ENCODE measurements at places on chromosomes 4 and X. TPM values are rescaled to one million over a fixed set of nuclear protein-coding genes. Genes with fewer than 3 reads are reported as not detected.

LRIT3 gene
- 0.73 TPM for total RNA-seq

PPEF2 gene
- total RNA-seq, result not detected

GPAT3 gene
- total RNA-seq, result 0.93 TPM

CSAG3 gene
- not detected for total RNA-seq

NHS gene
- total RNA-seq, result 0.14 TPM

IGSF1 gene
- not detected for total RNA-seq

NDST3 gene
- not detected for total RNA-seq

NAP1L2 gene
- 2.0 TPM for total RNA-seq

SMS gene
- total RNA-seq, result 127 TPM

PRPS2 gene
- 70.2 TPM for total RNA-seq

ENPEP gene
- total RNA-seq, result 0.05 TPM

RS1 gene
- not detected for total RNA-seq

NAT8L gene
- total RNA-seq, result 0.08 TPM

STARD8 gene
- 3.1 TPM for total RNA-seq

MAGEB2 gene
- not detected for total RNA-seq

GRCh38 chr4:78766650-78767049 lies 9.5 kb upstream of the BMP2K start:
- no peak for DNase-seq

DNA sequence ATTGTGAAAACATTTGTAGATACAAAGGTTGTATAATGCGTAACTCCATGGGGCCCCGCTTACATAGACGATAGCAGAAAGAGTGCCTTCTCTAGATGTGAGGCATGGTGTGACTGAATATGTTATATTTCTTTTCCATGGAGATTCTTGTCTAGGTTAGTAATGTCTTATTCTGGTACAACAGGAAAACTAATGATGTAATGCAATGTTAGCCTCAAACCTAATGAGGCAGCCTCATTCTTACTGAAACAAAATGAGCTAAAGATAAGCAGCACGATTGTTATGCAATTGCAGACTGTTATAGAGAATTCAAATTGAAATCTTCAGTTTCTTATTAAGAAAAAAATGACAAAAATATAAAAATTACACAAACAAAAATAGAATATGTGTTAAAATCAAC lies 171.1 kb upstream of the ANKRD50 start:
- DNase-seq, result no peak

- no peak for DNase-seq
Measured at GRCh38 chrX:18833071-18833731, 125.8 kb downstream of the PPEF1 start.

GRCh38 chr4:158578476-158578875 lies 56.8 kb downstream of the RXFP1 start:
- DNase-seq, result no peak

GRCh38 chr4:30912098-30912714 lies 192.0 kb downstream of the PCDH7 start:
- DNase-seq, result no peak

GRCh38 chrX:68945603-68946228 lies 116.9 kb downstream of the EFNB1 start:
- DNase-seq, result no peak

GRCh38 chr4:122689972-122690371 lies 42.5 kb upstream of the BBS12 start:
- DNase-seq, result no peak

DNA sequence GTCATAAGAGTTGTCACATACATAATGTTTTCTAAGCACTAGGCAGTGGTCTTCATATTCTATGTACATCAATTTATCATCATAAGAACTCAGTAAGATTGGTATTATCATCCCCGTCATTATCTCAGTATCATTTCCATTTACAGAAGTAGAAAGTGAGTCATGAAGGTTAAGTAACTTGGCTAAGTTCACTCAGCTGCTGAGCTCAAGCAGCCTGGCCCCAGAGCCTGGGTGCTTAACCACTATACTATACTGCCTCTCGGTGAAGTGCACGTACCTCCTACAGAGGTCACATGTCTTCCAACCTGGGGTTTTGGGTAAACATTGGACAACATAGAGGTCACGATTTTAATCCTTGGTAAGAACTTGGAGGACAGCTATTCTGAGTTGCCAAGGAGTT lies 161.5 kb upstream of the GATB start:
- DNase-seq, result no peak

DNA sequence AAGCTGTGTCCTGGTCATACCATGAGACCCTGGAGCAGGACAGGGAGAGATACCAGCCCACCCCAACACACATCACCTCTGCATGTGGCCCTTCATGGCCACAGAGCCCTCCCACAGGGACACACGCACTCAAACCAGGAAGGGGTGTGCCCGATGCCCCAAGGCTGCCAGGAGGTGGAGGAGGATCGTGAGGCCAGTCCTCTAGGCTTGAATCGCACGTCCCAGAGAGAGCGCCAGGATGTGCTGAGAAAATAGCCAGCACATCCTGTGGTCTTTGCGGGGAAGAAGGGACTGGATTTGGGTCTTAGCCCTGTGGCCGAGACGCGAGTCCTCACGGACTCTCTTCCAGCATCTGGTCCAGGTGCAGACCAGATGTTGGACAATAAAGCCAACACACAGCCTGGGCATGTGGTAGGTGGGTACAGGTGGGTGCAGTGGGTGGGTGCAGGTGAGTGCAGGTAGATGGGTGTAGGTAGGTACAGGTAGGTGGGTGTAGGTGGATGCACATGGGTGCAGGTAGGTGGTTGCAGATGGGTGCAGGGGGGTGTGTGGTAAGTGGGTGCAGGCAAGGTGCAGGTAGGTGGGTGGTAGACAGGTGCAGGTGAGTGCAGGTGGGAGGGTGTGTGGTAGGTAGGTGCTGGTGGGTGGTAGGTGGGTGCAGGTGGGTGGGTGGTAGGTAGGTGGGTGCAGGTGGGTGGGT lies 94.3 kb upstream of the AFAP1 start:
- DNase-seq, result no peak

GRCh38 chr4:159593681-159594080 lies 490.8 kb downstream of the RAPGEF2 start:
- DNase-seq, result no peak

GRCh38 chr4:48403358-48403757 lies 62.0 kb downstream of the SLAIN2 start:
- no peak for DNase-seq

DNA sequence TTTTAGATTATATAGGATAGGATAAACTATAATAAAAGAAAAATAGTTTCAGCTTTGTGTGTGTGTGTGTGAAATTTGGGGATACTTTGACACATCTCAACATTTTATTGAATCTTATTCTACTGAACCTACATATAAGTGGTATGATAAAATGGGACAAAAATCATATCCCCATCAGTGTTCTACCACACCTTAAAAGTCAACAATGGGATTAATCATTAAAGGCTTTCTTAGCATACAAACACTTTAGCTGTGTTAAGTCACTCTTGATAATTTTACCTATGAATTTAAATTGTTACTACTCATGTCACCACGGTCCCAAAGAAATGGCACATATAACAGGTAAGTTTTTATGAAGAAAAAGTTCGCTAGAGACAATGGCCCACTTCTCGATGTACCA lies 37.7 kb upstream of the LRBA start:
- no peak for DNase-seq

GRCh38 chr4:106114270-106114669 lies 201.7 kb downstream of the TBCK start:
- DNase-seq, result no peak

- no peak for DNase-seq
Measured at GRCh38 chrX:73215246-73215645, 595 bp upstream of the NAP1L2 start.

- DNase-seq, result no peak
Measured at GRCh38 chr4:5041699-5042098, 9.6 kb upstream of the STK32B start.

DNA sequence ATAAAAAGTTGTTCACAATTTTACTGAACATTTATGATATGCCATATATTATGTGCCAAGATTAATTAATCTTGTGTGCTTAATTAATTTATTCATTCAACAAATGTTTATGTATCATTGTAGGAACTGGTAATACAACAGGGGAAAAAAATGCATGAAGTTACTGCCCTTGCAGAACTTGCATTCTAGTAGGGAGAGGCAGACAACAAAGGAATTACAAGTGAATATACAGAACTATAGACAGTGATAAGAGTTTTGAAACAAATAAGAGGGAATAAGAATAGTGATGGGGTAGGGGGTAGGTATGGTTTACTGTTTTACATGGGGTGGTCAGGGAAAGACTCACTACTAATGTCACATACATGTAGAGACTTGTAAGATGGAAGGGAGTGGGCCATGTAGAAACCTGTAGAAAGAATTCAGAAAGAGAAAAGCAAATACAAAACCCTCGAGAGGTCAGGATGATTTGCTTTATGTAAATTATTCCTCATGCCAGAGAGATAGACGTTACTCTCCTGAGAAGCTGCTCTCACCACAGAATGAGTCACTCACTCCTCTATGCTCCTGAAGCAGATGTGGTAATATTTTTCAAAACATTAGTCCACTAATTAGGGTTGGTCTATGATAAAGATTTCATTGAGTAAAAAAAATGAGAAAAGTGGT lies 855.0 kb upstream of the GRID2 start:
- DNase-seq, result no peak

DNA sequence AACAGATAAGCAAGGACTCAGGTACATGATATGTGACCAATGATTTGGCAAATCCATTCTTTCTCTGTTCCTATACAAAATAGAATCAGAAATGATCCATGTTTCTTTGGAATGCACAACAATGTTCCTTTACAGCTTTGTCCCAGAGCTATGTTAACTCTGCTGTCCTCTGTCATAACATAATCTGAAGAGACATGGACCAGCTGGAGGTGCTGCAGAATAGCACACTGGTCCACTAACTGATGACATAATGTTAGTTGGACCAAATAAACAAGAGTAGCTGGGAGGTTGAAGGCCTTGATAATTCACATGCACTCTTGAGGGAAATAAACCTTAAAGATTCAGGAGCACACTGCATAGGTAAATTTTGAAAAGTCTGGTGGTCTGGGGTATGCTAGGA lies 23.0 kb upstream of the DHX15 start:
- no peak for DNase-seq

DNA sequence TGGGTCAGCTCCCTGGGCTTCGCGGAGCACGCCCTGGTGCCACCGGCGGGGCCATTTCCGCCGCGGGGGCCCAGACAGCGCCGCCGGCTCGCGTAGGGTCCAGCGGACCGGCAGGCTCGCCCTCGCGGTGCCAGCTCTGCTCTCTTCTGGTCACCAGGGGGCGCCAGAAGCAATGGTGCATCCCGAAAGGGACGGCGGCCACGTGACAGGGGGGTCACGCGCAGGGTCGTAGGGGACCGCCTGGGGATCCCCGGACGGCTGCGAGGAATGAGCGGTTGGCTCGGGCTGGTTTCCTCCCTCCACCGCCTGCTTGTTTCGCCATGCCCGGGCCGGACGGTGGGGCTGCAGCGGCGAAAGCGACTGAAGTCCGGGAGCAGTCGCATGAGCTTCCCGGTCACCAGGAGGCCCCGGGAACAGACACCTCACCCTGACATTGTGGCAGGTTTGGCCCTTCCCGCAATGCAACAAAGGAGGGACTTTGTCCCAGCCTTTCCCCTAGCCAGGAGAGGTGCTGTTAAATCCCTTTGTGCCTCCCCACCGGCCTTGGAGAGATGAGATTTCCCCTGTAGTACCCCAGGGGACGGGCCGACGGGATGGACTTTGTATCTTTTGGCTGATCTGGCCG lies 15.8 kb downstream of the ZCCHC12 start:
- peak; percentile 84 for DNase-seq

DNA sequence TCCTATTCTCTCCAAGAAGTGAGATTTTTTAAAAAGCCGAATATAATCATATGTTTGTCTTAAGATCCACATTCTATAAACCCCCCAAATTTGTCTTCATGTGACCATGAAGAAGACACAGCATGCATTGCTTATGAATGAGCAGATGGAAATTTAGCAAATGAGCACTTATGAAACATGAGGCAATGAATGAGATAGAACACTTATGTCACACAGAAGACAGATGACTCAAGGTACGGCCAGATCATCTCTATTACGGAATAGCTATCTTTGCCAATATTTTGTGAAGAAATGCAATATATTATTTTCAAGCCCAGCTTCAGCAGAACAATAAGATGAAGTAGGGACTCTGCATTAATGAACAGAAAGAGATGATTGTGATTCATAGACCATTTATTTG lies 21.4 kb downstream of the PHEX start:
- no peak for DNase-seq

DNA sequence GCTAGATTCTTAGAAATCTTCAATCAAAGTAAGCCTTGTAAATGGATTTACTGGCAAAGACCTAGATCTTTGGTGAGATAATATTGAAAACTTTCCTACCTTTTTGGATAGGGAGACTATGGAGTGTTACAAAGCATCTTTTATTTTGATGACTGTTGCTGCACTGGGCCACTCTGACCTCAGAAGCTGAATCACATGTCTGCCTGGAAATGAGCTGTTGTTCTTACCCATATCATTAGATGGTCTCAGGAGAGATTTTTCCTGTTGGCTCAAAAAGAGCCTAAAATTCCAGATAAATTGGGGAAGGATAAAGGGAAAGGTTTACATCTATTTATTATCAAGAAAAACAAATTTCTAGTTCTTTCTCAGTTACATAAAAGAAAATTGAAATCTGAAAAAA lies 127.5 kb upstream of the BMP3 start:
- no peak for DNase-seq

GRCh38 chr4:184795214-184795844 lies 30.4 kb downstream of the ACSL1 start:
- DNase-seq, result no peak

DNA sequence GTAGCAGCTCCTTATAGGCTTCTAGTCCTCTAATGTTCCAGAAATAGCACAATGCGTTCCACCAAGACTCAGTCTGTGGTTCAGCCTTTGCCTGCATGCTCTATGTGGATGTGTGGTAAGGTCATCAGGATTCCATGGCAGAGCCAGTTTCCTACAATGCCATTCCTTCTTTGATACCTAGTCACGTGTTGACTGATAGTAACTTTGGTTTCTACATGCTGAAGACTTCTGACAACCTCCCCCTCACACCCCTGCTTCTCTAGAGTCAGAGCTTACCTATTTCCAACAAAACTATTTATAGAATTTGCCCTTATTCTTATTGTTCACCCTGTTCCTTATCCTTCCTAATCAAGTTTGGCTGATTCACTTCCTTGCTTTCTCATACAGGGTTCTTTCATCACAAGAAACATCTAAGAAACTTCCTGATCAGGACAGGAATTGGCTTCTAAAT lies 81.1 kb downstream of the CT47B1 start:
- DNase-seq, result no peak

DNA sequence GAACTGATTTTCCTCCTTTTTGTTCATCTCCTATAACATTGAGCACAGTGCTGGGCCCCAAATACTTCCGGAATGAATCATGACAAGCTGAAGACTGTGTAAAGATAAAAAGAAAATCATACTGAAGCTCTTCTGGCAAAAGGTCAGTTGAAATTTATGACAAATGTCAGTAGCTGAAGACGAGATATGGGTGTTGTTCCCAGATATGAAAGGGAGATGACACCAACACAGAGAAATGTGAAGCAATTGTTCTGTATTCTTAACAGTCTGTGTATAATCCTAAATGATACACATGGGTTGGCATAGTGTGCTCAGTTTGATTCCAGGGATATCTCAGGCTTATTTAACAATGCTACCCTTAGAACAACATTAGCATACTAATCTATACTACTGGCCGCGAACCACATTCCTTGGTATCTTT lies 170.5 kb upstream of the PITX2 start:
- no peak for DNase-seq

- DNase-seq, result no peak
Measured at GRCh38 chr4:183182873-183183725, 84.0 kb downstream of the WWC2 start.

GRCh38 chrX:114580336-114580735 lies 3.5 kb upstream of the HTR2C start:
- no peak for DNase-seq
